Hematopoietic multipotent progenitor cell (in vitro differentiated cells): ENCODE measurements at places on chromosomes 12 and 14. TPM values are rescaled to one million over a fixed set of nuclear protein-coding genes. Genes with fewer than 3 reads are reported as not detected.

The RNASE7 gene
- not detected for total RNA-seq

GRCh38 chr12:16435875-16436554 lies 88.6 kb downstream of the MGST1 start:
- no peak for DNase-seq

GRCh38 chr14:90255871-90256270 lies 482 bp upstream of the PSMC1 start:
- no peak for DNase-seq

- DNase-seq, result no peak
Observed at GRCh38 chr12:69619050-69619449, 8.3 kb upstream of the LRRC10 start.

GRCh38 chr14:22549981-22550673 lies 38.9 kb downstream of the DAD1 start:
- DNase-seq, result no peak

- DNase-seq, result no peak
Observed at GRCh38 chr12:84131076-84131475, 781.5 kb downstream of the SLC6A15 start.

DNA sequence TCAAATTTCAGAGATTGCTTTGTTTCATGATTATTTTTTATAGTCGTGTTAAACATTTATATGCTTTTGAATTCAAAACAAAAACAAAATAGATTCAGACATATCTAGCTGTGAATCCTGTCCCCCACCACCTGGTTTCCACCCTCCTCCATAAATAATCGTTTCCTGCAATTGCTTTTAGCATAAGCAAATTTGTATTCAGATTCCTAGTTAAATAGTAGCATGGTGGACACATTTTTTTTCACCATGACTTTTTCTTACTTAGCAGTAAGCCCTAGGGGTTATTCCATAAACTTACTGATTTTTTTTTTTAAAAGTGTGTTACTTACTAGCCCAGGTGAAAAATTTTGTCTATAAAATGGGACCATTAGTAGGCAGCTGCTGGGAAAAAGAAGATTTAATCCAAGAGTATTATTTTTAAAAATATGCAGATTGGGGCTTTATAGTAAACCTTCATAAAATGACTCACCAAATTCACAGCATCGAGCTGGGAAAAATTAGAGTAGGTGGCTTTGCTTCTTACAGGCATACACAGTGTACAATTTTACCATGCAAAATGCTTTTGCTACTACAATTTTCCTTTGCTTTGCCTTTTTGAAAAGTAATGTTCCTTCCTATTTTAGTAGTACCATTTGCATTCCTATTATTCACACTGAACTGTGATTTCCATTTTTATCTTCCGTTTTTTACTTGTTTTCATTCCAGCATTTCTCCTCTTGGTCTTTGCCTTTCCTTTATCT lies 117.8 kb downstream of the BTG1 start:
- DNase-seq, result no peak

GRCh38 chr12:24697295-24697694 lies 251.6 kb downstream of the BCAT1 start:
- no peak for DNase-seq

- DNase-seq, result no peak
Observed at GRCh38 chr14:94269156-94269555, 23.9 kb downstream of the SERPINA10 start.

DNA sequence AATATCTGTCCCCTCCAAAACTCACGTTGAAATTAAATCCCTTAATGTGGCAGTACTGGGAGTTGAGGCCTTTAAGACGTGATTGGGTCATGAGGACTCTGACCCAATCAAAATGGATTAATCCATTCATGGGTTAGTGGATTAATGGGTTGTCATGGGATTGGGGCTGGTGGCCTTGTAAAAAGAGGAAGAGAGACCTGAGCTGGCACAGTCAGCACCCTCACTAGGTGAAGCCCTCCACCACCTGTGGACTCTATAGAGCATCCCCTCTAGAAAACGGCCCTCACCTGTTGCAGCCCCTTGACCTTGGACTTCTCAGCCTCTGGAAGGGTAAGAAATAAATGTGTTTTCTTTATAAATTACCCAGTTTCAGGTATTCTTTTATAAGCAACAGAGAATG lies 53.0 kb downstream of the SPRING1 start:
- no peak for DNase-seq

DNA sequence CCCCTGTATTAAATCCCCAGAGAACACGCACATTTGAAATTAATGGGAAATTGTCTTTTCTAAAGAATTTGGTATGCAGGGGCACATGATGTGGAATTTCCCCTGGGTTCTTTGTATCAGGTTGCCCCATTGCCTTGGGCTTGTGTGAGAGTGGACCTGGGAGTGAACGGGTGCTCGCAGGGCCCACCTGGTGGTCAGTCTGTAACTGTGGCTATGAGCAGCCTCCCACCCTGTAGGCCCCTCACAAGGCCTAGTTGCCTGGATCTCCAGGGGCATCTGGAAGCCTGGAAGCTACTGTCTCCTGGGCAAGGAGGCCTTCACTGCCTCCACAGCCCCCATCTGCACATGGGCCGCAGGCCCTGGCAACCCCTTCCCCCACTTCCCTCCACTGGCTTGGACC lies 96.7 kb downstream of the SLC25A47 start:
- no peak for DNase-seq

The SIX6 gene
- not detected for total RNA-seq

The IGF1 gene
- total RNA-seq, result under 0.01 TPM

DNA sequence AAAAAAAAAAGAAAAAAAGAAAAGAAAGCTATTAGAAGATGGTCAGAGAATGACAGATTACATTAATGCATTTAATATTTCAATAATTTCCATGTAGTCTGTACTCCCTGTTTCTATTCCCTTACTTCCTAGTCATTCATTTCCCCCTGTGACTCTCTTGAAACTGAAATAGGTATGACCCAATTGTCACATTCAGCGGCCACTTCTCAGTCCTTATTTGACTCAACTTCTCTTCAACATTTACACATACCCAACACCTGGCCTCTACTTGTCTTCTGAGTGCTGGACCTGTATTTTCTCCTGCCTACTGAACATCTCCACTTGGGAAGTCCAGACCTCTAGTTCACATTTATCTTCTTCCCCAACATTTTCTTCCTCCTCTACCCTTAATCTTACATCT lies 7.2 kb downstream of the EEA1 start:
- no peak for DNase-seq

- no peak for DNase-seq
Observed at GRCh38 chr14:79670811-79671210, 540.5 kb downstream of the DIO2 start.

GRCh38 chr14:59695198-59695597 lies 118.6 kb upstream of the CCDC175 start:
- DNase-seq, result no peak

- DNase-seq, result no peak
Observed at GRCh38 chr12:15525441-15525840, 203.1 kb downstream of the PTPRO start.
